T1000 (cell line): ENCODE measurements at places on chromosomes 2 and 18.

- no peak for DNase-seq
These were observed 48.4 kb upstream of the SPATS2L start for GRCh38 chr2:200258081-200258480.

DNA sequence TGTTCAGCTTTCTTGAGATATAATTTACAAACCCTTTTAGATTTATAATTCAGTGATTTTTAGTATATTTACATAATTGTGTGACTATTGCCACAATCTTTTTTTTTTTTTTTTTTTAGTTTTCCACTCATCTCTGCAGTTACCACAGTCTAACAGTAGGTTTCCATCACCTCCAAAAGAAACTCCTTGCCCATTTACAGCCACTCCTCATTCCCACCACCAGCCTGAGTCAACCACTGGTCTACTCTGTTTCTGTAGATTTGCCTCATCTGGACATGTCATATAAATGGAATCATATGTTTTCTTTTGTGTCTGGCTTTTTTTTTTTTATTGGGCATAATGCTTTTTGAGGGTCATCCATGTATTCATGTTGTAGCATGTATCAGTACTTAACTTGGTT lies 16.1 kb downstream of the MTX2 start:
- DNase-seq = no peak

GRCh38 chr18:36149514-36150289 lies 20.0 kb downstream of the ELP2 start:
- DNase-seq = no peak

DNA sequence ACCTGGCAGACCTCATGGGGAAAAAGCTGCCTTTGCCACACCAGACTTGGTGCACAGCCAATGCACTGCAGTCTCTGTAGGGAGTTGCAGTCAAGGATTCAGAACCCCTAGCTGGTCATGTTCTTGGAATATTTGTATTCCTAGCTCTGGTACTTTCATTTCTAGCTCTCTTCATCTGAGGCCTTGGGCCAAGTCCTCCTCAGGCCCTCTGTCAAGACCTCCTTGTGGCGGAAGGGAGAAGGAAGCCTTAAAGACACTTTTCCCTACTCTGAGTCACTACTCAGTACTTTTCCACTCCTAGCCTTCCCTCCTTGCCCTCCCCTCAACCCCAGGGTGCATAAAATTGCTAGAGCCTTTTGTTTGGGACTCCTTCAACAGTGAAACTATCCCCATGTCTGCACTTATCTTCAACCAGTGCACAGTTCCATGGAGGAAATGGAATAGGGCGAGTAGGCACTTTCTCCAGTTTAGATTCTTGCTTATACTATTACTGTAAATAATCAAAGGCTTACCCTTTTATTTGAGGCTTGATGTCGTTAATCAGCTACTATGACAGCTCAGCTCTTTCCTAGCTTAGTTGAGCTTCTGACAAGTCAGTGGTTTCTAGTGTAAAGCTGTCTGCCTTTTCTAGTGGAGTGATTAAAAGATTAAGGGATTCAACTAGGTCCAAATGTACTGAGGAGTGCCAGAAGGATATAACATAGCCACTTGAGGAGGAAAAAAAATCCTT lies 15.8 kb downstream of the M1AP start:
- DNase-seq = no peak

DNA sequence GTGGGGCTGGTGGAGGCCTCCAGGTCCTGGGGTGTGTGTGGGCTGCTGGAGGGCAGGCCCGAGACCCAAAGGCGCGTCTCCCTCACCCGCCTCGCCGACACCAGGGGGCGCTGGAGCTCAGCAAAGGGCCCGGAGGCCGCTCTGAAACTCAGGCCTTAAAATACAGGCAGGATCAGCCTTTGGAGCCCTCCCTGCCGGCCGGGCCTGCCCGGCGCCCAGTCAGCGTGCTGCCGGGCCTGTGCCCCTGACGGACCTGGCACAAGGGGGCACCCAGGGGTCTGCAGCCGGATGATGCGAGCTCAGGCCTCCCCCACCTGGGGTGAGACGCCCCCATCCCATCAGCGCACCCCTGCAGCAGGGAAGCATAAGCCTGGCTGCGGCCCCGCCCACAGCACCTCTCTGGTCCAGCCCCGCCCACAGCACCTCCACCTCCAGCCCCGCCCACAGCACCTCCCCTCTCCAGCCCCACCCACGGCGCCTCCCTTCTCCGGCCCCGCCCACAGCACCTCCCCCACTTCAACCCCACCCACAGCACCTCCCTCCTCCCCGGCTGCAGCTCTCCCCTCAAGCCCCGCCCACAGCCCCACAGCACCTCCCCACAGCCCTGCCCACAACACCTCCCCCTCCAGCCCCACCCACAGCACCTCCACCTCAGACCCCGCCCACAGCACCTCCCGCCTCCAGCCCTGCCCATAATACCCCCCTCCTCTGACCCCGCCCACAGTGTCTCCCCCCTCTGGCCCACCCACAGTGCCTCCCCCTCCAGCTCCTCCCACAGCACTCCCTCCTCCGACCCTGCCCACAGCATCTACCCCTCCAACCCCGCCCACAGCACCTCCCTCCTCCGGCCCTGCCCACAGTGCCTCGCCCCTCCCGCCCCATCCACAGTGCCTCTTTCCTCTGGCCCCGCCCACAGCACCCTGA lies 92.8 kb upstream of the OTOS start:
- peak; percentile 32 for DNase-seq

GRCh38 chr2:140539242-140539875 lies 1591.5 kb downstream of the LRP1B start:
- DNase-seq = no peak

GRCh38 chr2:127219171-127220070 lies 678 bp downstream of the CYP27C1 start:
- no peak for DNase-seq

GRCh38 chr2:211045025-211045424 lies 488.6 kb downstream of the CPS1 start:
- DNase-seq = no peak

DNA sequence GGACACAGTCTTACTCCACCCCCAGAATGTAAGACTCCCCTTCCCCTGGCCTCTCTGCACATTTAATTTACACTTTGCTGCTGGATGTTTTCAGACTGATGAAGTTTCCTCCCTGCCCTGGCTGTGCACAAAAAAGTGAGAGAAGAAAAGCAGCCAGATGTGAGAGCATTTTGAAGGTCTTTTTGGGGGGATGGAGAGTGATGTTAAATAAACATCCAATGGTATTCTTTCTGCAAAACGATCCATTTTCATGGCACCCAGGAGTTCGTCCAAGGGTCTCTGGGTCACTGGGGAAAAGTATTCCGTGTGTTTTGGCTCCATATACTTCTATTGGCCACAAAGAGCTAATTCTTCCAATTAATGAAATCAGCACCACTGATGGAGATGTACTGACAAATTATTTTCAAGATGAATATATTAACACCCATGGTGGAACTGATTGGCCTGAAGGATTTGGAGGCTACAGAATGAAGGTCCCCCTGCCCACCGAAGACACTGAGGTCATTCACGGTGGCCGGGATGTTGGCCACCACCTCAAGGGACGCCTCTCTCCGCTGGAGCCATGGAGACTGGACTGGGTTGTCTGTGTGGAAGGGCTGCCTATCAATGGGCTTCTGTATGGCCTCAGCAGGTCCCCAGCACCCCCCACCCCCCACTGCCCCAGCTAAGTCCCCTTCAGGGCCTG lies 107.6 kb upstream of the PKDCC start:
- no peak for DNase-seq
